ENCODE measurements at places on chromosomes 6 and 20.

DNA sequence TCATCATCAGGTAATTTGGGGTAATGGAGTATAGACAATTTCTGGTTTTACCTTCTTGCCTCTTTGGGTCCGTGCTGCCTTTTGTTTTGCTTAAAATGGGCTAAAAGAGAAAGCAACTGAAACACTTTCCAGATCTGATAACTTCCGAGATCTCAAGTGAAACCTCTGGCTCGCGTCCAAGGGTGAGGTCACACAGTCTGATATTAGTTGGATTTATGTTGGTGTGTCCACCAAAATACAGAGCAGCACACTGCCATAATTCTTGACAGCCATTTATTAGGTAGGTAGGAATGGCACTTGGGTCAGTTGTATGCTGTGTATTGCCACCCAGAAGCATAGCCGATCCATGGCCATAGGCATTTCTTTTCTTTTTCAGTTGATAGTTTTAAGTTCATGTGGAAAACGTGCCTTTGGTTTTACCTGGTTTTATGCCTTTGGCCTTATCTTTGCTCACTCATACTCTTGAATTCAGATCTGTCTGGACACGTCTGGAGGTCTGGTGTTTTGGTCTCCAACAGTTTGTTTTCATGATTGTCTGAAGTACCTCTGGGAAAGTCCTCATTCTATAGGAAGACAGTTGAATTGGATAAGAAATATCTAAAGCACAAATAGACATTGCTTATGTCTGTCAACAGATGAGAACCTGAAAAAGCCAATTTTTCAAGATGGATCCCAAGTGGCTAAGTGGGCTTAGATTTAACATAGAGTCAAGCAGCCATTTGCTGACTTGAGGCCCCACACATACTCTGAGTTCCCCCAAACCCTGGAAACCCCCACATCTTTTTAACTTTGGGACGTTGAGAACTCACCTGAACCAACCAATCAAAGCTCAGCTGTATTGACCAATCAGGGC lies 320.8 kb downstream of the SOX4 start:
- peak; percentile 51 for DNase-seq

DNA sequence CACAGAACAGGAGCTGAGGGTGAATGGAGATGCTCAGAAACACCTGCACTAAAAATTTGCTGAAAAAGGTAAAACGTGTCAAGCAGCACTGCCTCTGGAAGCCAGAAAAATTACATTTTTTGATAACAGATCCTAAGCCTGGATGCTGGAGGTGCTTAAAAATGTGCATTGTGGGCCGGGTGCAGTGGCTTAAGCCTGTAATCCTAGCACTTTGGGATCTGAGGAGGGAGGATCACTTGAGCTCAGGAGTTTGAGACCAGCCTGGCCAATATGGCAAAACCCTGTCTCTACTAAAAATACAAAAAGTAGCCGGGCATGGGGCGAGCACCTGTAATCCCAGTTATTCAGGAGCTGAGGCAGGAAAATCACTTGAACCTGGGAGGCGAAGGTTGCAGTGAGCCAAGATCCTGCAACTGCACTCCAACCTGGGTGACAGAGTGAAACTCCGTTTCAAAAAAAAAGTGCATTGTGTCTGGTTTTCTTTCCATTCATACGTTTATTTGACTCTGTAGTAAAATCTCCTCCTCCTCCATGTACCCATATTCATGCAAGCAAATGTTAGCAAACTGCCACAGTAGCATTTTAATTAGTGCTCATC lies 587 bp upstream of the BTN3A1 start:
- DNase-seq: no peak

- DNase-seq: peak; percentile 95
These were observed 135.7 kb downstream of the BCAS1 start for GRCh38 chr20:53934421-53935343.

DNA sequence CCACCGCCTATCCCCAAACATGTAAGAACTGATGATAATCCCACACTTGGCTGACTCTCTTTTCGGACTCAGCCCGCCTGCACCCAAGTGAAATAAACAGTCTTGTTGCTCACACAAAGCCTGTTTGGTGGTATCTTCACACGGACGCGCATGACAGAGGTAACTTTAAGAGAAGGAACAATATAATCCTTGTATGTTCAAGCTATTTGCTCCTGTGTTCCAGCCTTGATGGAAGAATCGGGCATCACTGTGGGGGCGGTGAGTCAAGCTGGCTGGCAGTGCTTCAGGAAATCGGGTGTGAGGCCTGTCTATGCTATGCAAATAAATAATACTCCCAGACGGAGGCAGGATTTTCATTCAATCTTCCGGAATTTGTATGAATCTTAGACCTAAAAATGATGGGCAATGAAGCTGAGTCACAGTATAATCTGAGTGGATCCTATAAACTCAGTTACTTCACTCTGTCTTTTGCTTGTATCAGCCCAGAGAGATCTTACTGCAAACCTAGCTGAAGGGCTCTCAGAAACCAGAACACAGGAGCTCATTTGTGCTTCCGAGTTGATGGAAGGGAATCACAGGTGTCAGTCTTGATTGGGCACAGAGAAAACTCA lies 45.2 kb upstream of the NT5E start:
- DNase-seq: peak; percentile 90

GRCh38 chr6:170094686-170095272 lies 196.1 kb downstream of the DLL1 start:
- no peak for DNase-seq

DNA sequence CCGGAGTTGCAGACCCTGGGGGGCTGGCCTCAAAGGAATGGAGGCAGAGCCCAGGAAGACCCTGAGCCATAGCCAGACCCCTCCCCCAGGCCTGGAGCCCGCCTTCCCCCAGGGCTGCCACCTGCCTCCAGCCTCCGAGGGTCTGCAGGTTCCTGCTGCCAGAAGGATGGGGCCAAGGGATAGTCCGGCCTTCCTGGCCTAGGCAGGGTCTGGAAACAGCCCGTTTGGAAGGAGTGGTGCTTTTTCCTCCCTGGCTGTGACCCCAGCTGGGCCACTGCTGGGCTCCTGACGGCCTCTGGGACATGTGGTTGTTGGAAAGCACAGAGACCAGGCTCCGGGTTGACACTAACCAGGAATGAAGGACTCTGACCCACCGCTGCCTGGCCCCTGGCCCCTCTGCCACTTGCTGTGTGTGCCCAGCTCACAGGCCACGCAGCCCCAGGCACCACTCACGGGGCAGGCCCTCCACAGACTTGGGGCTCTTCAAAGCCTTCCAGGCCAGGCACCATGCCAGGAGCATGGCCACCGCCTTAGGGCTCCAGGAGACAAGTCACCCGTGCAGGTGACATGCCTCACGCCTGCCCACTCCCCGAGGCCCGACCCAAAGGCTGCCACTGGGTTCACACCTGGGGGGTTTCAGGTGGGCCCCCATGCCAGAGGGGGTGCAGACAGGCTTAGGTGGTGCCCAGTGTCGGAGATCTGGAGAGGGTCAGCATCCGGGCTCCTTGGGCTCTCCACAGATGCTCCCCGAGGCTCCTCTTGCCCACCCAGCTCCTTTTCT lies 3.9 kb upstream of the LAMA5 start:
- DNase-seq: no peak

- DNase-seq: no peak
These were observed 21.6 kb upstream of the CHRNA4 start for GRCh38 chr20:63382551-63383300.

DNA sequence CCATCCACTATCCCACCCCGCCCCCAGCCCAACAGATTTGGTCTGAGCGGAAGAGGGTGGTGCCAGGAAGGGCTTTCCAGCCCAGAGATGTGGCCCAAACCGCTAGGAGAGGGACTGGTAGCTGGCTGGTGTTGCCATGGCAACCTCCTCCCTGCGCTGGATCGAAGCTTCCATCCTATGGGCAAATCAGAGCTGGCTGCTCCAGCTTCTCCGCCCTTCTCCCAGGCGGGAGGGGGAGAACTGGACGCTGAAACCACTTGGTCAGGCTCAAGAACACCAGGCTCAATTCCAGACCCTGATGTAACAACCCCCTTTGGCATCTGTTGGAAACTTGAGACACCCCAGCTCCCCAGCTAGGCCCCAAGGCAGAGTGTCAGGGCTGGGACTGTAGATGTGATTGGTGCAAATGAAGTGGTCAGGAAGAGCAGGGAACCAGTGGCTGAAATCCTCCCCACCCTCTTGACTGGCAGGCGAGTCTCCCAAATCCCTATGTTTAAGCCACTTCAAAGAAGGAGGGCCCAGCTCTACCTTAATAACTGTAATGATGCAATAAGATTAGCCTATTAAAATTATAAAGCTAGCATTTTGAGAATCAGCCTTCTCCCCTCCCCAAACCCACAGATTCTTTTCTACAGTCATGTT lies 4.2 kb downstream of the RIMS4 start:
- no peak for DNase-seq

Data from brain microvascular endothelial cell (primary cell).